Right ventricle myocardium superior (tissue), 1 donor: ENCODE measurements at places on chromosomes 13 and 19. TPM values are rescaled to one million over a fixed set of nuclear protein-coding genes. Genes with fewer than 3 reads are reported as not detected.

Gene SGCG
- 77.5 TPM for total RNA-seq

Gene SHISA7
- total RNA-seq = not detected

DNA sequence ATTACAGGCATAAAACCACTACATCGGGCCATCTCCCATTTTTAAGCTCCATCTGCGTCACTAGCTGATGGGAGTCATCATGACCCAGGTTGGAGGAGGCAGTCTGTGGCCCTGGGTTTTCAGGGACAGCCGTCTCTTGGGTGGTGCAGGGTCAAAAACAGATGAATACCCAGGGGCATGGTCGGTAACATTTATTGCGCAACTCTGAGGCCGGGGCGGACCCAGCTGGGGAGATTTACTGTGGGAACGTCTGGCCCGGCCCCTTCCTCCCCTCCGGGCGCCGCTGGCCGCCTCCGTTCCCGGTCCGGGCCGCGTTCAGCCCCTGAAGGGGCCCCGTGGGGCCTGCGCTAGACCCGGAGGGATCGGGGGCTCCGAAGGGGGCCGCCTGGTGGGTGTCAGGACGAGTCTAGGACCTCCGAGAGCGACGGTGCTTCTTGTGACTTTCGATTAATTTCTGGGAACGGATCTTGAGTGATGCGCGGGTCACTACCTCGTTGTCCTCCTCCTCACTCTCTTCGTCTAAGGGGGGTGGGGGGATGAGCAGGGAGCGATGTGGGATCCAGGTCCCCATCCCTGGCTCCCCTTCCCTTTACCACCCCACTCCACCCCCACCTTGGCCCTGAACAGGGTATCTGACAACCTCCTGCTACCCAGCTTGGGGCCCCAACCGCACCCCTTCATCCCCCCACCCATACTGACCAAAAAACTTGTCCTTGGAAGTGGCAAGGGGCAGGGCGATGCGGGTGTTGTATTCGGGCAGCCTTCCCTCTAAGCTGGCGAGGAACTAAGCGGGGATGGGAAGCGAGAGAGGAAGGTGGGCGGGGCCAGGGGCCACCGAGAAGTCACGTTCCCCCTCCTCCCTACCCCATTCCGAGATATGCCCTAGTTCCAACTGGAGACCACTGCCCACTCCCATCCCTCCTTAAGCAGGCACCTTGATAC lies 1.6 kb upstream of the RGL3 start:
- DNase-seq = peak; percentile 85

- DNase-seq = no peak
These were observed 72.9 kb upstream of the TDRD3 start for GRCh38 chr13:60324131-60324530.

DNA sequence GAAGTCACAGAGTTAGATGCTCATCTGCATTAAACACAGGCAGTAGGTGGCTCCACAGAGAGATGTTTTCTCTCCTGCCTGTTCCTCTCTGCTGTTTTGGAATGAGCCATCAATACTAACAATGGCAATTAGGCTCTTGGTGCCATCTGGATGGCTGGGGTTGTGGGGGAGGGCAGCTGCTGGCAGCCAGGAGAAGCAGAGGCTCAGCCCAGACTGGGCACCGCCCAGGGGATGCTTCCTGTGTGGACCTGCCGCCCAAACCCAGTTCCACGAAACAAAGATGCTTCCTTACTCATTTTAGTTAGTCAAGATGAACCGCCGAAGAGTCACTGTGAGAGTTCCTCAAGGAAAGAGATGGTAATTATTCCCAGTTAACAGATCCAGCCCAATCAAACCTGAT lies 50.8 kb upstream of the PCDH8 start:
- no peak for DNase-seq

DNA sequence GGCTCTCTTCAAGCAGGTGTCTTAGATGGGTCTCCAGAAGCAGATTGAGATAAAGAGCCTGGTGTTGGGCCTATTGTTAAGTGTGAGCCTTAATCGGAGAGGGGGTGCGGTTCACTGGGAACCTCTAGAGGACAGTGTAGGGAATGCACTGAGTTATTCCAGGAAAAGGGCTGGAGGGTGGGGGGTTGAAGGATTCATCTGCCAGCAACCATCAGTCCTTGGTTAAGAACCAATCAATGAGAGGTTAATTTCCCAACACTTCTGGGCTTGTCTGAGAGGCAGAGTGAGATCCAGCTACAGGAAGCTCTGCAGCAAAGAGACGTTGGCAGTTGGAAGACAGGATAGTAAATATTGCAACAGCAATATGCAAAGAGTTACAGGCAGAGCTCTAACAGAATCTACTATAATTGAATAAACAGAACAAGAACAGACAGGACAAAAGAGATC lies 28.7 kb downstream of the CYP4F2 start:
- DNase-seq = no peak

GRCh38 chr19:12867120-12868099 lies 13.8 kb downstream of the DNASE2 start:
- peak; percentile 72 for DNase-seq
